ENCODE measurements at places on chromosomes 12 and 14.

GRCh38 chr12:110262442-110263388 is 18.3 kb upstream of the ATP2A2 start:
- DNase-seq, result no peak

GRCh38 chr12:131118371-131118770 is 164.7 kb downstream of the ADGRD1 start:
- no peak for DNase-seq

DNA sequence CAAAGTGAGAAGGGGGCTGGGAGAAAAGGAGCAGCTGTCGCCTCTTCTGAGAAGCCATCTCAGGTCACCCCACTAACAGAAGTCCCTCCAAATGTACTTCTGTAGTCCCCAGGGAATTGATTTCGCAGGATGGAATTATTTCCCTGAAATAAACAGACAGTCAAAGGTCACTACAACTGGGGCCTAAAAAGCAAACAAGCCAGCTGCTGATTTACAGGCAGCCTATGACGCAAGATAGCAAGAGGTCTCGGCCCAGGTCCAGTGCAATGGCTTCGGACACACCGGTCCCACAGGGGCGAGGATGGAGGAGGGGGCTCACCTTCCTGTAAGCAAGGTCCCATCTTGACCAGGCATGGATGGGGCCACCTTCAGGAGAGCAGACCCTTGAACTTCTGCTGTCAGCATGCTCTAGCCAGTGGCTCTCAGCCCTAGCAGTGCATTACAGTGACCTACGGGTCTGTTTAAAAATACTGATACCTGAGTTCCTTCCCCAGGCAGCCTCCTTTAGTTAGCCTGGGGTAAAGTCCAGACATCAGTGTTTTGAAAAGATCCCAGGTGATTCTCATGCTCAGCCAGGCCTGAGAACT is 18.1 kb downstream of the NUAK1 start:
- DNase-seq, result no peak

GRCh38 chr12:103093499-103094106 is 136.1 kb downstream of the ASCL1 start:
- no peak for DNase-seq

- no peak for DNase-seq
These were observed 60.1 kb downstream of the BCAT1 start for GRCh38 chr12:24888813-24889212.

GRCh38 chr12:112243255-112244110 is 118.1 kb downstream of the TRAFD1 start:
- no peak for DNase-seq

DNA sequence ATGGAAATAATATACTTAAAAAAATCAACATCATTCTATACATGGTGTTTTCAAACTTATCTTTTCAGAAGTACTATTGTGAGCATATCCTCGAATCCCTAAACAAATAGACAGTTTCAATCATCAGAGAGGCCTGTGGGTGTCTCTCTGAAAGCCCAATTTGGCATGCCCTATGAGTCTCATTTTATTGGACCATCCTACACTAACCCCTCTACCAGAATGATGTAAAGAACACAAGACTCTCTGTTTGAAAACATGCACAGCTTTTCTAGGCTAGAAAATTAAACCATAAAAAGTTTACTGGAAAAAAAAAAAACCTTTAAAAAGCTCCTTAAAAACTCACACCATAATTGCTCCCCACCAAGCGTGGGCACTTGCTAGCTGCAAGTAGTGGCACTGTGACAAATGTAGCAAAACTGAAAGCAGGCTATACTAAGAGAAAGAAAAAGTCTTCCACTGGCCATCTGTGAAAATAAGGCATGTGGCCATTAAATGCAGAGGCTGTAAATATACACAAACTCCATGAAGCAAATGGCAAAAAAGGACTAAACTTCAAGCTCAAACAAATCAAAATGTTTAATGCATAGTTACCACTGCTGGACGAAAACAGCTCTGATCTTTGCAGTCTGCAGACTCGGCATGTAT is 394.2 kb downstream of the SOX5 start:
- no peak for DNase-seq

GRCh38 chr12:95796982-95797289 is 6.4 kb upstream of the NTN4 start:
- DNase-seq, result no peak

DNA sequence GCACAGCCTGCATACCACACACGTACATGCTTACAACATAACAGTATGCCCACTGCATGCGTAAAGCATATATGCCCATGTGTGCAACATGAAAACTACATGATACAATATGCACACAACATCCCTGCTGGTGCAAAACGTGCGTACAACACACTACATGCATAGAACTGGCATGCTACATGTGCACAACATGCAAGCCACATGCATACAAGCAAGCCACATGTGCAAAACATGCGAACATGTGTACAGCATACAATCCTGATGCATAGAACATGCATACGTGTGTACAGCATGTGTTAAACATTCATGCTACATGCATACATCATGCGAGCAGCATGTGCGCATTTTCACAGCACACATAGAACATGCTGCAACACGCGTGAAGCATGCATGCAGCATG is 8.4 kb upstream of the TMTC1 start:
- no peak for DNase-seq

DNA sequence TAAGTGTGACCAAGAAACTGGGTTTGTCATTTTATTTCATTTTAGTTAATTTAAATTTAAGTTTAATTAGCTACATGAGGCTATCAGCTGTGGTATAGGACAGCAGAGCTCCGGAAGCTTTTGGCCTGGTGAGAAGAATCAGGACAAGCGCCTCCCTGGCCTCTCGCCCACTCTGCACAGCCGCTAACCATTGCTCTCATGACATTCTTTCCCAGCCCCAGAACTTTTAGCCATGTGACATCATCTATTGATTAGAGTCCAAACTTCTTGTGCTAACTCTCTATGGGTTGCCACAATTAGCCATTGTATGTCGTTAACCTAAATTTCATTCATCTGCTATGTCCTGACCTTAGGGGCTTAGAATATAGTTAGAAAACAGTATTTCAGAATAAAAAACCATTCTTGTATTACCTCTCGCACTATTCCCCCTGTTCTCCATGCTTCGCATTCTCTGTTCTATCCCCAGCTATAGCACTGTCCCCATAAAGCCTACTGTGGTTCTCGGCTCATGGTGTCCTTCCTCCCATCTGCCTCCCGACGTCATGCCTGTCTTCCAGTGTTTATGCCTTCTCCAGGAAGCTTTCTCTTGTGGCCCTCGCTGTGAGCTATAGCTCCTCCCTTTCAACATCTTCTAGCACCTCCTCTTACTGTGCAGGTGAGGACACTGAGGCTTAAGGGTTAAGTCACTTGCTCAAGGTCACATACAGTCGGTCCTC is 23.5 kb downstream of the SSH1 start:
- DNase-seq, result no peak

- no peak for DNase-seq
These were observed 139.8 kb upstream of the NOS1 start for GRCh38 chr12:117501076-117501869.

GRCh38 chr14:90815822-90816662 is at the start of gene TTC7B:
TTC7B (minus strand) TSS chr14:90816430; CDS start chr14:90816295, 135 bp downstream.
- peak; percentile 38 for DNase-seq

- DNase-seq, result no peak
These were observed 135.1 kb upstream of the DIO2 start for GRCh38 chr14:80346395-80346794.

DNA sequence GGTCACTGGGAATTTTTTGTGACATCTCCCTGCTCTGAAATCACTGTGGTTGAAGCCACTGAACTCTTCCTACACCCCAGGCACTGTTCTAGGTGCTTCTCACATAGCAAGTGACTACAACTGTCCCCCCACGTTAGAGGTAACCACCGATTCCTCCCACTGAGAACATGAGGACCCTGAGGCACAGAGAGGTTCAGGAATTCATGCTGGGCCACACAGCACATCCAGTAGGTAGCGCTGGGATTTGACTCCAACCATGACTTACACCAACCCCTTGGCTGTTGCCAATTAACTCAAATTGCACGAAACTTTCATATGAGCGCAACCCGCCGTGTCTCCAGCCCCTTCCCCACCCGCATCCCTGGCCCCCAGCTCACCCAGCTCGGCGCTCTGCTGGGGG is 105.2 kb downstream of the RFLNA start:
- DNase-seq, result no peak

DNA sequence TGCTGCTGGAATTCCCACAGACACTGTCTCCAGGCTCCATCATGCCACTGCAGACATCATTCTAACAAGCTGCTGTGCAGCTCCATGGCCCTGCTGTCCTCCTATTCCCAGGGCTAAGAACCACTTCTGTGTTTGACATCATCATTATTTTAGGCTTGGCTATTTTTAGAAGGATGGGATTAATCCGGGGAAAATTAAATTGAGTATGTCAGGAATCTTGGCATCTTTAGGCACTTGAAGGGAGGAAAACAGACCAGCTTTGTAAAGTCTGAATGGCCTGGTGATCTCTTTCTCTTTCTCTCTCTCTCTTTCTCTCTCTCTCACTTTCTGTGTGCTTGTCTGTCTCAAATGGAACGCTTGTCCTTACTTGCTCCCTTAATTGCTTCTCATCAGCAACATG is 568.3 kb upstream of the FLRT2 start:
- no peak for DNase-seq

GRCh38 chr14:100428727-100429126 is 105.6 kb downstream of the SLC25A47 start:
- DNase-seq, result no peak

DNA sequence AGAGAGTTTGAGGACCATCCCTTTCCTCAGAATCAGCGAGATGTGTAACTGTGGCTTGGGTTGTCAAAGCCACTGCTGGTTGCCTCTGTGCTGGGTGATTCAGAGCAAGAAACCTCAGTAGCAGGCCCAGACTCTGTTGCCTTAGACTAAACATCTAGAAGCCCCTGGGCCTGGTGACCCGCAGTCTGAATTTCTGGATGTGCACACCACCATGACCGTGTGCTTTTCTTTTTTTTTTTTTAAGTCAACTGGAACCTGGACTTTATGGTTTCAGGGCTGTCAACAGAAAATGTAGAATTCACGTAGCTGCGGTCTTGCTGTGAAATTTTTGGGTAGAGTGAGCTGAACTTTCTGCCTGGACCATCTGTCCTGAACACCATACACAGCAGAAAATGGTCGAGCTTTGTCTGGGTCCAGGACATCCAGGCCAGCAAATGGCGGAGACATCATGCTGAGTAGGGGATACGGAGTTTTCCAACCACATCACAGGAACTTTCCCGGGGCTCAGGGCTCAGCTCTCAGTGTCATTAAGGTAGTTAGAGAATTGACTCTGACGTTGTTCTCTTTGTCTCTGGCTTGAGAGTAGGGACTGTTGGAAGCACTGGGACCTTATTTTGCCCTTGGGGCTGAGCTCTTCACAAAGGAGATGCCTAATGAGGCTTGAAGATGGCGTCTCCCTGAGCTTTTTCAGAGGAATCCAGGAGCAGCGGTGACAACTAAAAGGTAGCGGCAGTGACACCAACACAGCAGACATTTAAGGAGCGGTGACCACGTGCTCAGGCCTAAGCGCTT is 23.0 kb upstream of the BATF start:
- DNase-seq, result peak; percentile 9

GRCh38 chr14:52338051-52338681 is 24.1 kb downstream of the PTGER2 start:
- DNase-seq, result no peak

DNA sequence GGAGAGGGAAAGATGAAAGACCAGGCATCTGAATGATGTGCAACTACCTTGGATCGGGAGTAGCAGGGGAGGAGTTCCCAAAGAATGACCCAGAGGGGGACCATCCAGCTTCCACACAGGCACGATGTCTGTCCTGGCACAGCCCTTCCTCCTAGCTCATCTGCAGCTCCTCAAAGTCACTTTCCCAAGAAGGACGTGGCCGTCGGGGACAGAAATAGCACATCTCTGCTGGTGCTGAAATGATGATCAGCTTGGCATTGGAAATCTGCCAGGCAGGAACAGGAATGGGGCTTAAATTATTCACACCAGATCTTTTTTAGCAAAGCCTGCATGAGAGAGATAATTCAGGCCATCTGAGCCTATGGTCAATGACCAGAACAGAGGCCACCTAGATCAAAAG is 41.7 kb downstream of the TSPAN11 start:
- DNase-seq, result no peak

DNA sequence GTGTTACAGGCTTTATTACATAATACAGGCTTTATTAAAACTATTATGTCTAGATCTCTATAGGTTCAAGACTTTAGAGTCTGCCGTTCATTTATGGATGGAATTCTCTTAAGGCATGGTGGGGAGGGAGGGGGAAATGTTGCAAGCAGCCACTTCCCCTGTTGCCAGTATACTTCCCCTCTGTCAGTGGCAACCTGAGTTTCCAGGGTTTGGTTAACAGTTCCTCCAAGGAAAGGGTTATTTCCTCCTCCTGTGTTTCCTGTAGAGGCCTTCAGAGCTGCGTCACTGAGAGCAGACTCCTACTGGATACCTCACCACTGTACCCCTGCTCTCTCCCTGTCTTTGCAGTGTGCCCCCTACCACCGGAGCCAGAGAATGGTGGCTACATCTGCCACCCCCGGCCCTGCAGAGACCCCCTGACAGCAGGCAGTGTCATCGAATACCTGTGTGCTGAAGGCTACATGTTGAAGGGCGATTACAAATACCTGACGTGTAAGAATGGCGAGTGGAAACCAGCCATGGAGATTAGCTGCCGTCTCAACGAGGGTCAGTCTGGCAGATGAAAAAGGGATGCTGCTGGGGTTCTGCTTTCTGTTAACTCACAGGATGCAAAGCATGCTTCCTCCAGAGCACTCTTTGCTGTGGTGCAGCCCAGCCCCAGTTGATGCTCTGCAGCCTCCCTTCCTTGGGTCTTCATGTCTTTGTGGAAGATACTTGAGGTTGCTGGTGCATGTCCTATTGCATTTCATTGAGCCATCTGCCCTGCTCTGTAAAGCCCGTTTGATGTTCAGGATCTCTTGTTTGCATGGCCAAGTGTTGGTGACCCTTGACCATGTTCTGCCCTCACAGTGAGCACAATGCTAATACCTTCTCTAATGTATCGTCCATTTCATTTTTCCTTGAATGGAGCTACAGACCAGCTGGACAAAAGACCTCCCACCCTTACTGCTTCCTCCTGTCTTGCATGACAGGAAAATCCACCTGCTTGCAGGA is 63.6 kb upstream of the SRSF5 start:
- no peak for DNase-seq

- no peak for DNase-seq
These were observed 200.5 kb downstream of the GXYLT1 start for GRCh38 chr12:41944216-41944615.

DNA sequence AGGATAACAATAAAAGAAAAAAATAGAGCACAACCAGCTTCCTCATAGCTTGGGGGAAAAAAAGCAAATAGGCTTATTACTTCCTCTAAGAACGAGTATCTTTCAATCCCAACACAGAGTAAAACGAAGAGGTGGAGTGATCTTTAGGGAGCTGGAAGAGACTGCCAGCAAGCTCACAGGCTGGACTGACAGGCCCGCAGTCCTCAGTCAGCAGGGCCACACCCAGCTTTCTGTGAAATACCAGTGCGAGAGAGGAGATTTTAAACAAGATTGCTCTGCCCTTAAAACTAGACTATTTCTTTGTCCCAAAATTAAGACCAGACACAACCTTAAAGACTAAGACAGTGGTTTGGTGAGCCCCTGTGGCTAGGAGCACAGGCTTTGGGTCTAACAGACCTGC is 32.9 kb downstream of the SETD3 start:
- no peak for DNase-seq

- no peak for DNase-seq
These were observed 160.3 kb upstream of the PELI2 start for GRCh38 chr14:55957950-55958349.

Data from stimulated activated CD4-positive, alpha-beta T cell treated with anti-CD3 and anti-CD28 coated beads, Interleukin-15, amount 100 ng/mL, for 24 hours (primary cell).